Right renal cortex interstitium (tissue), 3 donors: ENCODE measurements at places on chromosomes 2 and 18.

DNA sequence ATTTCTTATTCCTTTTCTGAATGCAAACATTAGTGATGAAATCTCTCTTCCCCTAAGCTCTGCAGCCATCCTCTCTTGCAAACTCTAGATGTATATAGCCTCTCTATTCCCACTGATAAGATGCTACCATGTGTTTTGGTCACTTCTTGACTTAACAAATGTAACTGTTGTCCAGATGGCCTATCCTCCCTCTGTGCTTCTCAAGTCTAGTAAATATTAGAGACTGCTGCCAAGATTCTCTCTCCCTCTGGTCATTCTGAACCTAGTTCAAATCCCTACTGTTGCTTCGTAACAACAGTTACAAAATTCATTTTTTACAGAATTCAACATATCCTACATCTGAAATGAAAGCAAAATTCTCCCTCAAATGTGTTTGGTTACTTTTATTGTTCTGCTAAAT lies 156.6 kb downstream of the TXNL1 start:
- no peak for DNase-seq

DNA sequence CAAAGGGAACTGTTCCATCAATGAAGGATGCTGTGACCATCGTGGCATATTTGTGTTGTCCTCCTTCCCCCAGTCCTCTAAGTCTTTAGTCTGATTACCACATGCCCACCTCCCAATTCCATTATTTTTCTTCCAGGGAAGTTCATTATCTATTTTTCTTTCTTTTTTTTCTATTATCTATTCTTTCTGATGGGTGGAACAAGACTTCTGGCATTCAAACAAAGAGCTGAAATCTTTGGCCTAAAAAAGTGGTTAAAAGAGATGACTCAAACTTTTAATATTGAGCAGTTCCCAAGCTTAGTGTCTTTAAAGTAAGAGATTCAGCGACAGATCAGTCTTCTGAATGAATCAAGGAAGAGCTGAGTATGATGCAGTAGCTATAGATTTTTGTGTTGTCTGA lies 66.6 kb downstream of the DIS3L2 start:
- no peak for DNase-seq

DNA sequence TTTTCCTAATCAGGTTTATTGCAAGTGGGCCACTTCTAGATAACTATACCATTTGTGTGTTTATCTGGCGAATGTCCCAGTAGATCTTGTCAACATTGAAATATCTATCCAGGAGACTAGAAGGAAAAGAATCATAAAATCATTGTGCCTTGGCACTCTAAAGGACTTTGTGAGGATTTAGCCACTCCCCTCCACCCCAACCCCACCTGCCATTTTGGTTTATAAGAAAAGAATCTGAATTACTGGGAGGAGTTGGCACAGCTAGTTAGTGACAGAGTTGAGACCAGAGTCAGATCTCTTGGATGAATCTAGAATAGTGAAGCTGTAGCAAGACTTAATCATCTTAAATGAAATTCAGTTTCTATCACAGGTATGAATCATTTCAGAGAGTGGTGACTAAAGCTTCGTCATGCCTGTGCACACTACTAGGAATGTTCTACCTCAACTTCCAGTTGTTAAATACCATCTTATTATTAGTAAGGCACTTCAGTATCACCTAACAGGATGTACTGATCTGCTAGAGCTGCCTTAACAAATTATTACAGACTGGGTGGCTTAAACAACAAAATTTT lies 212.7 kb upstream of the SLC14A2 start:
- DNase-seq, result no peak

DNA sequence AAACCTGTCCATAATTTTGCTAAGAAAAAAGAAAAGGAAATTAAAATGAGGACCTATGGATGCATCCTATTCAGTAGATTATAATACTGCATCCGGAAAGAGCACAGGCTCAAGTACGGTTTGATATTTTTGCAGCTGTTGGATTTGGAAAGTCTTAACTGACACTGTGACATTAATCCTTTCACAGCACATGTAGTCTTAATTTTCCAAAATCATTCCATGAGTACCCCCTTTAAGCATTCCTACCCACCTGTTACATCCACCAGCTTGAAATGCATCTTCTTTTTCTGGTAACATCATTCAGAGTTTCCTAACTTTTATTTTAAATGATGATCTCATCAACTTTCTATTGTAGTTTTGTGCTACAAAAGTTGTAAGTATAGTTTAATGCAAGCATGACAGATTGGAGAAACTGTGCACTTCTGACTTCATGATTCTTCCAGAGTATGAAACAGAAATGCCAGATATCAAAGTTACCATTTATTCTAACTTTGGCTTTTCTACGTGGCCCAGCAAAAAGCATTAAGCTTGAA lies 113.5 kb downstream of the ESCO1 start:
- no peak for DNase-seq

GRCh38 chr18:74525741-74526140 lies 8.6 kb upstream of the CNDP1 start:
- DNase-seq, result no peak
